ENCODE measurements at places on chromosomes 6 and 20. TPM values are rescaled to one million over a fixed set of nuclear protein-coding genes. Genes with fewer than 3 reads are reported as not detected.

CRYBG1 gene
- 5.6 TPM for total RNA-seq

OR12D3 gene
- total RNA-seq: not detected

SLC22A3 gene
- 5.2 TPM for total RNA-seq

DNA sequence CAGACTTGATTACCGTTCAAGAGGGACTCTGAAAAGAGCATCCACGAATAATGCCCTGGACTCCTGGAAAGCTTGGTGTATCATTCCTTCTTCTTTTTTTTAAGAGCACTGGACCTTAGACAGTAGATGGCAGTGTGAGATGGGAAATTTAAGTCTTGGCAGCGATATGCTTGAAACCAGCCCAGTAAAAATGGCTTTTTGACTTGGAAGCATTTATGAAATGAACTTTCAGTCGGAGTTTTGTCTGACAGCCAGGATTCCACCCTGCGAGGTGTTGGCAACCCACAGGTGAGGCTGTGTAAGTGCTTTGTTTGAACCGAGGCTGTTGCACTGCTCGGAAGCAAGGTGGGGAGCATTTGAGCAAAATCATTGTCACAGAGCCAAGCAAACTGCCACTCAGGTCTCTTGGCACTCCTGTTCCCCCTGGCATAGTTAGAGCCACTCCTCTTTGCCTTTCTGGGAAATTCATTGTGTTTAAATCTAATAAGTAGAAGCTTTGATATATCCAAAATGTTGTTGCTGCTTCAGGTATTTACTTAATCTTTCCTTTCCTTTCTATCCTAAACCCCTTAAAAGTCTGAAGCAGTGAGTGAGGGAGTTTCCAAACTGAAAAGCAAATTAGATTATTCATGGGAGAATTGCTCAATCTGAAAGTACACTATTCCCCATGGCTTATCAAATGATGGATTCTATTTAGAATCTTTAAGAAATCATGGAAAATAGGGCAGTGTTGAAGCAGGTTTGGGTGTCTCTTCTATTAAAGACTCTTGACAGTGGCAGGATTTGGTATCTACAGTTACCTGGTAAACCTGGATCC lies 272.8 kb upstream of the SLC35B3 start:
- DNase-seq: no peak

DNA sequence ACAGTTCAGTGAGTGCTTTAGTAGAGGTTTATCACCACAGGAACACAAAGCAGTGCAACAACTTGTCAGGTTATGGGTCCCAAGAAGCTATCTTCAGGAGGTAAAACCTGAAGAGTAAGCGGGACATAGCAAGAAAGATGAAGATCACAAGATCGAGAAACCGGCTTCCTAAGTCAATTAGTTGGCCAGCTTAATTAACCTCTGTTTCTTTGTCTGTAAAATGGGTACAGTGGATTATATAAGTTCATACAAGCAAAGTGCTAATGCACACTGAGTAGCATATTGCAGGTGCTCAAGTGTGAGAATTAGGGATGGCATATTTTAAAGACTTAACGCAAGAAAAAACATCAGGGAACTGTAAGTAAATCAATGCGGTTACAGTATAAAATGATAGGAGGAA lies 12.5 kb downstream of the FBXO30 start:
- no peak for DNase-seq

DNA sequence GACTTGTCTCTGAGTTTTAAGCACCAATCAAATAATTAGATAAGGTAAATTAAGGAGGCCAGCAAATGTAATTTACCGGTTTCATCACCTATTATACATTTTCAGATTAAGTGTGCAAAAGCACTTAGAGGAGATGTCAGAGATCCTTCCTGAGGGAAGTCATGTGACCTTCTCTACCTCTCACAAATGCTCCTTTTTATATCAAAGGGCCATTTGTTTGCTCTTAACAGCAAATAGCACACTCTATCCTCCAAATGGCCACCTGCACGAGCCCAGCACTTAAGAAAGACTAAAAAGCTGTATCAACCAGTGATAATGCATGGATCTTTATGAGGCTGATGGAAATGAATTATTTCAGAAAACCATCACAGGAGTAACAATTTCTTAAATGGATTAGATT lies 149.4 kb downstream of the ELOVL4 start:
- no peak for DNase-seq

- no peak for DNase-seq
Measured at GRCh38 chr20:10902174-10902573, 228.4 kb upstream of the JAG1 start.

GRCh38 chr6:108801366-108801765 lies 46.9 kb upstream of the ARMC2 start:
- no peak for DNase-seq

DNA sequence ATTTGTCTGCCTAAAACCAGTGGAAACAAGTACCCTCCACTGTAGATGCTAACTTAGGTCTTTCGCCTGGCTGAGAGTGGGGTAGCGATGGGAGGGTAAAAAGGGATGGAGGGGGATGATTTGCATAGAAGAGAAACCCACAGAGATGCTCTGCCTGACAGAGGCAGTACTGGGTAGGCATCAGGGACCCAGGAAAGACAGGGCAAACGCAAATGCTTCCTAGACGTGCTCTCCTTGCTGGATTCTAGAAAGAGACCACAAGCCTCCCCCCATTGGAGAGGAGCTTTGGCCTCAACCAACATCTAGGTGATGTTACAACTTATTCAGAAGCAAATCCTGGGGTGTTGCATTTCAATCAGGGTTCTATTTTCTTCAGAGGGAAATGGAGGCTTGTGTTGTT lies 3.2 kb downstream of the OLIG3 start:
- no peak for DNase-seq

GRCh38 chr6:104639668-104640067 lies 220.1 kb downstream of the HACE1 start:
- no peak for DNase-seq

DNA sequence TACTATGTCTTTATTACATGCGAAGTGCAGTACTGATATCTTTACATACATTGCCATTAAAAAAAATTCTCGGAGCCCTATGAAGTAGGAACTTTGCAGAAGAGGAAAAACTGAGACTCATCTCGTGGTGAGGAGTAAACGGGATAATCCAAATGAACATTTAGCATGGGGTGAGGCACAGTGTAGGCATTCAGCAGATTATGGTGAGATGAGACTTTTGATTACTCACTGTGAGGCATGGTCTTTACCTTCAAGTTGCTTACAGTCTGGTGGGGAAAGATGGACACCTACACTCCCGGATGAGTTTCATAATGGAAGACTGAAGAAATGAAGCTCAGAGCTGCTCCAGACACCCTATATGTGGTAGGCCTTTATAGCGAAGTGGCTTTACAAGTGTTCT lies 1.4 kb downstream of the RPRD1B start:
- DNase-seq: no peak

Data from left cardiac atrium (tissue), 4 donors.